ENCODE measurements at places on chromosomes 2 and 18. TPM values are rescaled to one million over a fixed set of nuclear protein-coding genes. Genes with fewer than 3 reads are reported as not detected.

- DNase-seq, result peak; percentile 73
Observed at GRCh38 chr2:223528036-223528435, 74.1 kb downstream of the SCG2 start.

Gene CDCA7
- 7.8 TPM for total RNA-seq

- peak; percentile 82 for DNase-seq
Observed at GRCh38 chr2:181393472-181393871, 63.7 kb upstream of the ITGA4 start.

- no peak for DNase-seq
Observed at GRCh38 chr2:65144571-65144970, 14.7 kb upstream of the RAB1A start.

Gene POTEI
- not detected for total RNA-seq

DNA sequence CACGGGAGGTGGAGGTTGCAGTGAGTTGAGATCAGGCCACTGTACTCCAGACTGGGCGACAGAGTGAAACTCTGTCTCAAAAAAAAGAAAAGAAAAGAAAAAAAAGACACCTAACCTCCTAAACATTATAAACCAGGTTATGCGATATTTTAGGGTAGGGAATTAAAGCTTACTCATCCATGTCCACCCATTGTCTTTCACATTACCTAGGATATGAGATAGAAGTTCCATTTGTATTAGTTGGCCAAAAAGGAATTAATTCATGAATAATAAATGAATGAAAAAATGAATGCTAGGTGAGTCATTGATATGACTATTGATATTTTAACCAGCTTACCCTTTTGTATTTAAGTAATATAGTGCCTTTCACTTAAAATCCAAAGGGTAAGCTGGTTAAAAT is 132.9 kb downstream of the FAM161A start:
- DNase-seq, result no peak

DNA sequence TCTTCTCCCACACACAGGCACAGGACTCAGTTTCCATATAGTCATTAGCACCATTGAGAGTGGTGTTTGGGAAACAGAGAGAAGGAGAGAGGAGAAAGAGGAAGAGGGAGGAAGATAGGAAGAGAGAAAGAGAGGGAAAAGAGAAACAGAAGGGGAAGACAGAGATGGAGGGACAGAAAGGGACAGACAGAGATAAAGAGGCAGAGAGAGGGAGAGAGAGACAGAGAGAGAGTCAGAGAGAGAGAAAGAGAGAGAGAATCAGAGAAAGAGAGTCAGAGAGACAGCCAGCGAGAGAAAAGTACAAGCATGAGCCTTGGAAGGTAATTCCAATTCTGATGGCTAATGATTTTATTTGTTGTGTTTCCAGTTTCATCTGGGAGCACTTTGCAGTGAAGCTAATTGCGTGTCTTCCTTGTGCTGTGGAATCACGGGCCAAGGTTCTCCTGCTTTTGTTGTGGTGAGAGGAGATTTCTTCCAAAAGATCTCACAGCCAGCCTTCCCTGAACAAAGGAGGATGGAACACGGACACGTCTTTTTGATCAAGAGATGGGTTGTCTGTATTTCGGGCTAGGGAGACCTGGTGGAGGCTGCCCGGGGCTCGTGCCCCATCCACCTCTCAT is 153.6 kb upstream of the TWIST2 start:
- DNase-seq, result peak; percentile 62

DNA sequence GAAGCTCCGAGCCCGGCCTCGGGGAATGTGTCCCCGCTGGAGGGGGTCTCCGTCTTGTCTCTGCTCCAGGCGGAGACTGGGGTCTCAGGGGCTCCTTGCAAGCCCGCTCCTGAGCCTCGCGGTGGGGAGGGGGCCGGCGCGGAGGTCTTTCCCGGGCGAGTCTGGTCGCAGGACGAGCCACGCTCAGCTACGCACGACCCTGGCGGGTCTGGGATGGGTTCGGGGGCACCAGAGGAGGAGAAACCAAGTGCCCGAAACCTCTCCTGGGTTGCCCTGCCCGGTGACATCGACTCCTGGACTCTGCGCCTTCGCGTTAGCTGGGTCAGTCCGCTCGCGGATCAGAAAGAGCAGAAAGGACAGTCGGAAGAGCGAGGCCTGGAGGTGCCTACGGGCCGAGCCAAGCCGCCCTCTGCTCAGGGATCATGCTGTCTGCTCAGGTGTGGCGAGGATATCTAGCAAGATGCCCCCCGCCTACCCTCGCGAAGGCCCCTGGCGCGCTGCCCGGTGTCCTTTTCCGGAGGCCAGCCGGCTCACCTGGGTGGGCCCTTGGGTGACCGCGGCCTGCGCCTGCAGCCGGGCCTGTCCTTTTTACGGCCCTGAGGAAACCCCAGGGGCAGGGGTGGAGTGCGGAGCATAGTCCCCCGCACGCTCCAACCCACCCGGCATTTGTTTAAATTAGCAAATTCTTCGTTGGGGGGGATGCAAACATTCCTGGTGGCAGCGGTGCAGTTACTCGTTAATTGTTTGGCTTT is 58.7 kb downstream of the SNORC start:
- DNase-seq, result no peak

Gene WIPF1
- 18.7 TPM for total RNA-seq

- peak; percentile 28 for DNase-seq
Observed at GRCh38 chr2:209600341-209601171, 171.1 kb upstream of the UNC80 start.

Gene AMER3
- total RNA-seq, result 0.09 TPM

DNA sequence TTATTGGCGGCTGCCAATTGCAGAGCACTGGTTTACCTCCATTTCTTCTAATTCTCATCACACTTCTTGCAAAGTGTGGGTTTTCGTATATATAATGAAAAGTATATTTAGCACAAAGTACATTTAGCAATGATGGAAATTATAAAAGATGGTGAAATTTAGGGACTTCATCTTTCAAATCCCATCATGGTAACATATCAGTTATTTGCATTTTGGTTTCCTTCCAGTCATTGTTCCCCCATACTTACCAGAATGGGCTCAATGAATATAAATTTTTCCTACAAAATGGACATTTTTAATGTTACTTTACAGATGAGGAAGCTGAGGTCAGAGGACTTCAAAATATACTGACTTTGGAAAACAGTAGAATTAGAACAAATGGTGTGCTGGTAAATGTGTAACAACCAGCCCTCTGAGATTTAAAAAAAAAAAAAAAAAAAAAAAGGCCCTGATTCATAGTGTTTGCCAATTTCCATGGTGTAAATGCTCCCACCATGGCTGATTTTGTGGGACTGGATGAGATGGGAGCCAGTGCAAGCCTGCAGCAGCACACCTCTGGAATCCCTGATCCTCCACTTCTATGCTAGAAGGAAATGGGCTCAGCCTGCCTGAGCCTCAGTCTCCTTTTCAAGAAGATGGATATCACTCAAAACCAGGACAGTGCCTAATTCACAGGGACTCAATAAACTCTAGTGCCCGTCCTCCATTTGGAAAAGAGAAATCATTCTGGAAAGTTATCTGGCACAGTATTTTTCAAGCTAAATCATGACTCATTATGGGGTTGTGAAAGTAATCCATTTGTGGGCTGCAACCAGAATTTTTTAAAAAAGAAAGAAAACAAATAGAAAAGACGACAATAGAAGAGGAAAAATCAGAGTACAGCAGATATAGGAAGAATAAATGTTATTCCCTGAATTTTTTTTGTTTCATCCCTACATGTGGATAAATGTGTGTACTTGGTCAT is 34.0 kb downstream of the LBH start:
- no peak for DNase-seq

DNA sequence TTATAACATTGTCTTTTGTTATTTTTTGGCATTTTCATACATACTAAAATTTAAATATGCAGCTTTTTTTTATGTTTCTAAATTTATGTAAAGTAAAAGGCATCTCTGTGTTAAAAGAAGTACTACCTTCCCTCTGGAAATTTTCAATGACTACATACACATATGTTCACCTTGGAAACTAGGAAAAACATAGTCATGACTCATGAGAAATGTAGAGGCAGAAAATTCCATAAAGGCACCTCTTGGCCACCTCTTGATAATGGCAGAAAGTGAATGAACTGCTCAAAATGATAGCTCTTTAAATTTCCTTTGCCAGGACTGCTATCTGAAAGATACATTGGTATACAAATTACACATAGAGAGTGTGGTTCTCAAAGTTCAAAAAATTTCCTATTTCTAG is 889.1 kb upstream of the ZEB2 start:
- DNase-seq, result no peak

All from muscle of leg (tissue), 16 donors.